ENCODE measurements at places on chromosomes 11 and 22.

- DNase-seq = no peak
Measured at GRCh38 chr22:48908547-48908946, 919.1 kb downstream of the BRD1 start.

DNA sequence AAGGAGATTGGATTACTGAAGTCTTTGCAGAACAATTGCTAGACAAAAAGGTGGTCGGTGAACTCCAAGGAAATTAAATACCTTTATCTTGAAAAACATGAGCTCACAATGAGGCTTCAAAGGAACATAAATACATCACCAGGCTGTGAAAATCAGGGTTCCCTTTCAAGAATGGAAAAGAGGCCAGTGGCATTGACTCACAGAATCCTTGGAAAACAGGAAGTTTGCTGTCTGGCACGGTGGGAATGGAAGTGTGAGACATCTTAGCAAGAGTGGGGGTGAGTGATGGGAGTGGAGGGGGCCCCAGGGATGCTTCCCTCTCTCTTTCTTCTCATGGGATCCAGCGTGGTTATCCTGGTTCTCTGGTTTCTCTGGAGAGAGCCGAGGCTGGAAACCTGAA lies 48.9 kb upstream of the TBCEL start:
- DNase-seq = no peak

DNA sequence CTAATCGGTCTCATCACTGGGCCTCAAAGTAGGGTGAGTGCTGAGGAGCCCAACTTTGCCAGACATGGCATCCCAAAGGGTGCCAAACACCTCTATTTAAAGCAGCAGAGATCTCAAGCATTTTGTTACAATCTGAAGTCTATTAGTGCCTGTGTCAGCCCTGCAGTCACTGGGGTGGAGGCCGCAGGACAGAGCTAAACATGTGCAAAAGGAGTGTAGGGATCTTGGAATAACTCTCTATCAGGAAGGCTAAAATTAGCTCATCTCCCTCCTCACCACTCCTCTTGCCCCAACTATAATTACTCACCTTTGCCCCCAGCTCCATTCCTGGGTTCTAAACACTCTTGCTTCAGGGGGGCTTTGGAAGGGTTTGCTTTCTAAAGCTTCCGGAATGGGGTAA lies 87.5 kb downstream of the TIMP3 start:
- DNase-seq = no peak

- no peak for DNase-seq
Measured at GRCh38 chr11:134349109-134349801, 17.5 kb downstream of the GLB1L2 start.

DNA sequence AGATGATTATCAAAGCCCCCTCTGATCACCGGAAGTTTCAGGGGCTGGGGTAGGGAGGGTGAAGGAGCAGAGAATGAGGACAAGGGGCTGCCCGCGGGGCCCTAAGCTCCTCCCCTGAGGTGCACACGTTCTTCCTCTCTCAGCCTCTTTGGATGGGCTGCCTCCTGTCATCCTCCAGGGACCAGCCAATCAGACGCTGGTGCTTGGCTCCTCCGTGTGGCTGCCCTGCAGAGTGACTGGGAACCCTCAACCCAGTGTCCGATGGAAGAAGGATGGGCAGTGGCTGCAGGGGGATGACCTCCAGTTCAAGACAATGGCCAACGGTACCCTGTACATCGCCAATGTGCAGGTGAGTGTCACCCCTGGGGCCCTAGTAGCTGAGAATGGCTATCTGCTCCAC lies 7.5 kb downstream of the ROBO3 start:
- DNase-seq = no peak

GRCh38 chr11:79170321-79170720 lies 270.5 kb downstream of the TENM4 start:
- no peak for DNase-seq

GRCh38 chr22:48449466-48450187 lies 1378.0 kb downstream of the BRD1 start:
- DNase-seq = no peak

GRCh38 chr11:117197516-117198456 lies 1.4 kb upstream of the TAGLN start:
- DNase-seq = no peak

DNA sequence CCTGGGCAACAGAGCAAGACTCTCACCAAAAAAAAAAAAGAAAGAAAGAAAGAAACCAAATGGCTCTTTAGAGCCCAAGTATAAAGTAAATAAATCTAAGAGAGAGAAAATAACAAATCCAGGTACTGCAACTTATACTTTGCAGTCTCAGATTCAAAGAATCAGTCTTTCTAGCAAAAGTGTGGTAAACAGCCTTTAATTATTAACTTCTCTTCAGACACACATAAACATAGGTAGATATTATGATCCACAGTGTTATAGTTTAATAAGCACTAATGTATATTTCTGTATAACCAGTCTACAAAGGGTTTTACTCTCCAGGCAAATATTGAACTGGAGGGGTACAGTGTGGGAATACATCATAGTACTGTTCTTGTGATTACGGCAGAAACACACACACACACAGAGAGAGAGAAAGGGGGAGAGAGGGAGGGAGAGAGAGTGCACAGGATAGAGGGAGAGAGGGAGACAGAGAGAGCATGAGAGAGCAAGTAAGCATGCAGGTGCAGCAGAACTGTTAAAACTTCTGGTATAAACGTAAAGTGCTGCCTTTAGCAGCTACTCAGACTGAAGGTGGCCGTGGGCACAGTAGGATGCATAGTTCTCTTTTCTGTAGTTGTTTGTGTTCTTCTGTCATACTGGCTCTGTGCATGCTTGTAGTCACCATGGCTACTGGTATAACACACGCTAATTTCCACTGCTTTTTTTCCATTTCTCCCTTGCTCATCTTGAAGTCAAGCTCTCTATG lies 32.3 kb downstream of the MTMR2 start:
- DNase-seq = no peak

DNA sequence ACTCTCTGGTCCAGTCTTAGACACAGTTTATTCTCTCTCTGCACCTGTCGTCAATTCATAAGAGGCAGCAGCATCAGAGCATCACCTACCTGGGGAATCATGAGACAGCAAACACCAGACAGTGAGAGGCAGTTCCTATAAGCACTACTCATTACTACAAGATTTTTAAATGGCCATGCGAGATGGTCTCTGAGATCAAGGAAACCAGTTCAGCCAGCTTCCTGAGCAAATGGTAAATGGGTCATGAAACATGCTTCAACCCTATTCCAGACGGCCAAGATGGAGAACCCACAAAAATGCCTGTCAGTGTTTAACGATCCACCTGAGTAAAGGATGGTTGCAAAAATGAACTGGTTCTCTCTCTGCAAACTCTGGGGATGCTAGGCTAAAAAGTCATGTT lies 52.9 kb downstream of the SYTL2 start:
- no peak for DNase-seq

GRCh38 chr22:50473088-50473487 lies 1.7 kb downstream of the SBF1 start:
- no peak for DNase-seq

DNA sequence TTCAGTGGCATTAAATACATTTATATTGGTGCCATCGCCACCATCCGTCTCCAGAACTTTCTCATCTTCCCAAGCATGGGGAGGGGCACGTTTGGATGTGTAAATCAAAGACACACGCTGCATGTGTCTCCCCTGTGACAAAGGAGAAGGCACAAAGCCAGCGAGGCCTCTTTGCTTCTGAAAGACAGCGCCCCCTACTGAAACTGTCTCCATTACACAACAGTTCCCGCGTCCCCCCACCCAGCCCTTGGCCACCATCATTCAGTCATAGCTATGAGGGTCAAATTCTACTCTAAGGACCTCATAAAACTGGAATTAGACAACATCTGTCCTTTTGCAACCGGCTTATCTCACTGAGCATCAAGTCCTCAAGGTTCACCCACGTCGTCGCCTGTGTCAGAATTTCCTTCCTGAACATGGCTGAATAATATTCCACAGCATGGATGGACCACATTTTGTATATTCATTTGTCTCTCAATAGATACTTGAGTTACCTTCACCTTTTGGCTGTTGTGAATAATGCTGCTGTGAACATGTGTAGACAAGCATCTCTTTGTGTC lies 64.8 kb downstream of the IGF2 start:
- DNase-seq = no peak

DNA sequence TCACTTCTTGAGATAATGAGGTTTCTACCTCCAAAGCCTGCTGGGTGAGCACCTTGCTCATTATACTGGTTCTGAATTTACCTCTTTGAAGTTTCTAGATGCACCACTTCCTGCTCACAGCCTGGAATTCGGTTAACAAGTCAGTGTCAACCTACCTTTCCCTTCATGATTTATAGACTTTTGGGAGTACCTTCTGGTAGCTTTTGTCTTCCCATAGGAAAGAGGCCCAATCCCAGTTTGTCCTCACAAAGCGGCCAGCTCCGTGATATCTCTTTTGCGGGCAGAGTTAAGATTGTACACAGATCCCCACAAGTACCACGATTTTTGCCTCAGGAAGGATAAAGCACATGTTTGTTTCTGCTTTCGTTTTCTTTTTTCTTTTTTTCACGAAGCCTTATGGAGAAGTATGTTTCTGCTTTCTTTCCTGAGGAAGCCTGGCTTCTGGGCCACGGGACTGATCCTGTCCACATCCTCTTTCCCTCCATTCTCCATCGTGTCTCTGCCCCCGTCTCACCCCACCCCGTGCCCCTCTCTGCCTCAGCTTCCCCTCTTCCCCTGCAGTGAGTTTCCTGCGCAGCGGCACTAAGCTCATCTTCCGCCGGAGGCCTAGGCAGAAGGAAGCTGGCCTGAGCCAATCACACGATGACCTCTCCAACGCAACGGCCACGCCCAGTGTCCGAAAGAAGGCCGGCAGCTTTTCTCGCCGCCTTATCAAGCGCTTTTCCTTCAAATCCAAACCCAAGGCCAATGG lies 5.7 kb upstream of the HINFP start:
- peak; percentile 36 for DNase-seq

- no peak for DNase-seq
Measured at GRCh38 chr22:45919504-45920286, 57.3 kb downstream of the WNT7B start.

DNA sequence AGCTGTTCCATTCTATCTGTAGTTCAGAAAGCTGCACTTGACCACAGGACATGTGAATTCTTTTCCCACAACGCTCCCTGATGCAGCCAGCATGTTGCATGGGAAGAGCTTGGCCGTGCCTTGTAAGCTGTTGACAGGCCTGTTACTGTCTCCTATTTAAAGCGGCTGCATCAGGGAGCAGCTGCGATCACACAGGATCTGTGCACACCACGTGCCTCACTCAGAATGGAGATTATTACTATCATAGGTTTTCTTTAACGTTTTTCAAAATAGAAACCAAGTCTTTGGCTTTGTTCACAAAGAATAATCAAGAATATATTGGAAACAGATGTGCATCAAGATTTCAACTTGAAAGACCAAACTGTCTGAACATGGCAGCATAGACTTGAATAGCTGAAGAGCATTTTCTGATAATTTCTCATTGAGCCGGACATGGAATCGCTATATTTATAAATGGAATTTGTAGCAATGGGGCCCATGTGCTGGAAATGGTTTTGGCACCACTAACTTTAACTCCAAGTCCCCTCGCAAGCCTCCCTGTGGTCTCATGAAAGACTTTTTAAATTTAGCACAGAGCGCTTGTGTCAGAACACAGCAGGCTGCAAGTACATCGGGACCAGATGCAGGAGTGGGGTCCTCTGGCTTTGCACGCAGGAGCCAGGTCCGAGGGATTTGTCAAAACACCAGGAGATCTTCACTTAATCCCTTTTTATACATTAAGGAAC lies 40.8 kb upstream of the MYO18B start:
- peak; percentile 77 for DNase-seq

DNA sequence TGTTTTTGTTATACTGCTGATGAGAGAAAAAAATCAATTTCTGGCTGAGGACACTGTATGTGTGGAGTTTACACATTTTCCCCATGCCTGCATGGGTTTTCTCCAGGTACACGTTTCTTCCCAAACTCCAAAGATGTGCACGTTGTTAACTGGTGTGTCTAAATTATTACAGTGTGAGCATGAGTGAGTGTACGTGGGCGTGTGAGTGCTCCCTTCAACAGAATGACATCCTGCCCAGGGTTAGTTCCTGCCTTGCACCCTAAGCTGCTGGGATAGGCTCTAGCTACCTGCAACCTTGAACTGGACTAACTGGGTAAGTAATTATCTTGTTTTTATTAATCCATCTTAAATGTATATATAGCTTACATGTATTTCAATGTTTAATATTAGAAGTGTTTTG lies 5.5 kb downstream of the NPAT start:
- no peak for DNase-seq

DNA sequence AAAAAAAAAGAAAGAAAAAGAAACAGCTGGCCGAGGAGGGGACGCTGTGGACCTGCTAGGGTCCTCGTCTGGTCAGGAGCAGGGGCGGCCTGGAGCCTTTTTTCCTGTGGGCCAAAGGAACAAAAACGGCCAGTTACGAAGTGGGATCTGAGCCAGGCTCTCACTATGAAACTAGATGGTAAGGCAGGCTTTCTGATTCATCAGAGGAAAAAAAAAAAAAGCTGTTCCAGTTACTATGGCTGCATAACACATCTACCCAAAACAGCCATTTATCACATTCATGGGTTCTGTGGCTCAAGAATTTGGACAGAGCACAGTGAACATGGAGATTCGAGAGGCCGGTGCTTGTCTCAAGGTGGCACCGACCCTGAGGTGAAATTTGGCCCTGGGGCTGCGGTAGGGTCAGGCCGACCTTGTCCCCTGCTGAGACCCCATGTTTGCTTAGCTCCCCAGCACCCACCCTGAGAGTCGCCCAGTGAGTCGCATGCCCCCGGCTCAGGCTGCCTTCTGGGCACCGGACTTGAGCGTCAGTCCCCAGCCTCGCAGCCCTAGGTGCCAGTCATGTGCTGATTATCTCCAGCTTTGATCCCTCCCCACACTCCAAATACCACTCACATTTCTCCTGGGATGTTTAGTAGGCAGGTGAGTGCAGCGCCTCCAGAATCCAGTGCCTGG lies 34.2 kb downstream of the MRGPRD start:
- DNase-seq = no peak

DNA sequence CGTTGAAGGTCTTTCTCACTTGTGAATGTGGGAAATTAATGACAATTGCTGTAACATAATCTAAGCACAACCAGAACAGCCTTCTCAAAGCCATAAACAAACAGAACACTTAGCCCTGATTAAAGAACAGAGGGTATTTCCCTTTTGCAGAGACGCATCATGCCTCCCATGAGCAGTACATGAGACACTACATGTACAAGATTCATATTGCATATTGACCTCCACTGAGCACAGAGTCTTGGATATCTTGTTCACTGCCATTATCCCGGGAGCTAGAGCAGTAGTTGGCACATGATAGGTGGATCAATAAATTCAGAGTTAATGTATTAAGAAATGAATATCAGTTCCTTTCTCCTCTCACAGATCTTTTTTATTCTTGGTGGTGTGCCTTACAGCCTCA lies 1194.3 kb upstream of the TENM4 start:
- no peak for DNase-seq

GRCh38 chr11:104570078-104570701 lies 328.1 kb downstream of the CASP12 start:
- DNase-seq = no peak

- peak; percentile 79 for DNase-seq
Measured at GRCh38 chr11:10387206-10388083, 67.6 kb upstream of the AMPD3 start.

DNA sequence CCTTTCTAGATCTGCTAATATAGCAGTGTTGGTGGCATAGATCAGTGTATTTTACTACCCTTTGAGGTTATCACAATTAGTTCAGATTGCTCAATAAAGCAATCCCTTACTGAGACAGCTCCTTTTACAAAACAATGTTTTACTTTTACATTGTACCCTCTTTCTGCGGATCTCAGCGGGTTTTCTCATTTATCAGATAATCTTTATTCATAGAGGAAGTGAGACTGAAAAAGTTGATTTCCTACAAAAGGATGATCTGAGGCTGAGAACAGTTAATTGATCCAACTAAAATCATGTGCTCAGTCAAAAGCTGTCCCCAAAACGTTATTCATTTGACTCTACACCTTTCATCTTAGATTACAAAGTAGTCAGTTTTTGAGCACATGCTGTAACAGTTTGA lies 2319.9 kb downstream of the LRRC4C start:
- no peak for DNase-seq

Measured in right forelimb (tissue), 1 donor.